NCI-H524 treated with DMSO at 0.1 percent for 48 hours (cell line): ENCODE measurements at places on chromosomes 7 and 10.

- no peak for DNase-seq
Measured at GRCh38 chr10:129402459-129402858, 64.6 kb upstream of the MGMT start.

DNA sequence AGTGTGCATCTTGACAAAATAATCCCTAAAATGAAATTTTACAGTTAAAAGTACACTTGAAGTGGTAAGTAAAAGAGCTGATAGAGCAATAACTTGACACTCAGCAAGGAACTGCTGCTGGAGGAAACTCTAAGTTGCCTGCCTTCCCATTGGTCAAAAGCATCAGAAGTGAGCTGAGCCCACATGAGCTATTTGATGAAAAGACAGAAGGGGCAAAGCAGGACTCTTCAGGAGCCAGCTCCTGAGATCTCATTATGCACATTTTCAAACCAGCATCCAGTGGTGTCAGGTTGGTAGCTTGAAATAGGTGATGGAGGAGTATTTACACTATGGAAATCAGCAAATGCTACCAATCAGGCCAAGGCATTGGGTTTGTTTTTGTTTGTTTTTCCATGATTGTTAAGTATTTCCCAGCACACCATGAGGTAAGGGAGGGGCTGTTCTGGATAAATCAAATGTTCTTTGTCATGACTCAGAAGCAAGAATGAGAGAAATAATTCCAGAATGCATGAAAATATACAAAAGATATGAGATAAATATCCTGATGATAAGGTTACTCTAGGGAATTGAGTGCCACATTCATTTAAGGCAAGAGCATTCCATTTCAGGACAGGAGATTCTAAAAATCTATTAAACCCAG lies 316.6 kb downstream of the SNX13 start:
- no peak for DNase-seq

DNA sequence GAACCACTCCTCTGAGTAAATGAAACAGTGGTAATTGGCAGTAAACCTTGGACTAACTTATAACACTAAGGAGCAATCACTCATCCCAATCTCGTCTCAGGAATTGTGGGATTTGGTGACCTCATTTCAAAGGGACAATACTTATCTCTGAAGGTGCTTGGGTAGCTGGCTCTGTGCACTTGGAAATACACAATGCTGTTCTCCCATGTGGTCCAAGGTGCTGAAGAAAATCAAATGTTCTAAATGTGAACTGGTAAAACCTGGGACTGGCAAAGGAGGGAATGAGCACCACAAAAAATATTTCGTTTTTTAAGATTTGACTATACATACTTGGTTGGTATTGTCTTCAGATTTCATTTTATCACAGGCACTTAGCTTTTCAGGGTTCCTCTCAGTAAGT lies 1193.0 kb downstream of the SORCS1 start:
- DNase-seq, result no peak

DNA sequence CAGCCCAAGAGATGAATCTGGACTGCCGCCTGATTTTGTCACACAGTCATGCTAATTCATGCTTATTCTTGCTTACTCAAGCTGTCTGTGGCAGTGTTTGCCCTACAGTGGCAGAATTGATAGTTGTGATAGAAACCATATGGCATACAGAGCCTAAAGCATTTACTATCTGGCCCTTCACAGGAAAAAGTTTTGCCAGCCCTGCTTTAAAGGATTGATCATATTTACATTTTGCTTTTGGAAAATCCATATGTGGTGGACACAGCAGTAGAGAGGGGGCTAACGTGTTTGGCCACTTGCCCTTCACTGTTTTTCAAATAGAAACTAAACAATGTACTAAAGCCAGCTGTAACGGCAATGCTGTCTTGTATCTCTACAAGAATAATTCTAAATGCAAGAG lies 974.0 kb upstream of the GHITM start:
- no peak for DNase-seq

DNA sequence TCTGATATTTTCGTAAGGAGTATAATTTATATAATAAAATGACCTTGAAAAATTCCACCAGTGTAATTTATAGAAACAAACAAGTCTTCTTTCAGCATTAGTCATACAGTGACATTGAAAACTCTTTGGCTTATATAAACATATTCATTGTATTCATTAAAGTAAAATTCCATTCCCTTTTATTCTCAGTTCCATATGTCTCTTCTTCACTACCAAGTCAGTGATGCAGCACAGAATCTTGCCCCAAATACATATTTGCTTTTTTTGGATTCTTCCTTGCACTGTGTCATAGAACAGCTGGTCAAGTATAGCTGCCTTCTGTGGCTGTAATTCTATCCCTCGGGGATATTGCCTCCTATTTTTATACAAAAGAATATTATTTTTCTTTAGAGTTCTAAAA lies 884.5 kb upstream of the POT1 start:
- peak; percentile 62 for DNase-seq

DNA sequence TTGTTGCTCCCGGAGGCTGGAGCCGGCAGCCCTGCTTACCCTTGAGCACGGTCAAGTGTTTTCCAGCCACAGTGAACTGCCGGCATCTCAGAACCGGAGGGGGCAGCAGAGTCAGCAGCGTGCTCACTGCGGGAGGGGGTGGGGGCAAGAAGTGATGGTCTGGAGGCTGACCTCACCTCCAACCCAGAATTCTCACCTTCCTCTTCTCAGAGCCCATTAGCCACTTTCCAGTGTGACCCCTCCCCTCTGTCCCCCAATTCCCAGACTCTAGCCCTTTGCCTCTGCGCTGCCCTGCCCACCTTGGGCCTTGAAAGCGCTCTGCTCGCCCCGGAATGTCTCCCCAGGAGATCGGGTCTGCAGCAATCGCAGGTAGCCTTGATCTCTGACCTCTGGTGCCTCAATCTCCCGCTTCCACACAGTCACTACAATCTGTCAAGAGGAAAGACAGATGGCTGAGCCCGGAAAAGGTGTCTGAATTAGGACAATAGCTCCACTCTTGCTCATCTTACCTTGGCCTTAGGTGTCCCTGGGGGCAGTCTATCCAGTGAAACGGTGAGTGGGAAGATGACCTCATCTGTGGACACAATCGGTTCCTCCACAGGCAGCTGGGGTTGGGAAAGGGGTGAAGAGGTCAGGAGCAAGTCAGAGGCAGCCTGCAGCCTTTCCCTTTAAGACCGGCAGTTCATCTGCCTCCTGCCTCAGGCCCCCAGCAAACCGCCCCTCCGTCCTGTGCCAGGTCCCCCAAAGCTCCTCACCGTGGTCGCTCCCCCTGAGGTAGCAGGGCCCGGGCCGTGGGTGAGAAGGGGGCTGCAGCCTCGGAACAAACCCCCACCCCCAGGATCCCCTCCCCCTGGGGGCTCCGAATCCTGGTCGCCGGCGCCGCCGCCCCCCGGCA lies 942 bp downstream of the TRAPPC14 start:
- no peak for DNase-seq

GRCh38 chr10:100174699-100175677 lies 10.8 kb downstream of the ERLIN1 start:
- no peak for DNase-seq

GRCh38 chr10:116831790-116832189 lies 17.5 kb upstream of the ENO4 start:
- DNase-seq, result no peak

GRCh38 chr10:27660268-27660667 lies 85.4 kb downstream of the MKX start:
- no peak for DNase-seq

- DNase-seq, result no peak
Measured at GRCh38 chr7:28984217-28984616, 26.1 kb upstream of the TRIL start.

DNA sequence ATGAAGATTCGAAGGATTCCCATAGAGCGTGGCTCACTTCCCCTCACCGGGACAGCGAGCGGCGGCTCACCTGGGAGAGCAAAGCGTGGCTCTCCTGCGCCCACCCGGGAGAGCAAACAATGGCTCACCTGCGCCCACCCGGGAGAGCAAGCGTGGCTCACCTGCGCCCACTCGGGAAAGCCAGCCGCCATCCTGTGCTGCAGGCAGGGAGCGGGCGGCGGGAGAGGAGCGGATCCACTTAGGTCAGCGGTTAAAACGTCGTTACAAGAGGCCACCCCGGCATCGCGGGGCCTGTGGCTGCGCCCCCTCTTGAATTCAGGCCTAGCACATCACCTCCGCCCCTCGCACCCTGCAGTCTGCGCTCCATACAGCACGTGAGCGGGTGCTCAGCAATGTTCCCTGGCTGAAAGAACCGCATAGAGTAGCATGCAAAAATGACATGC lies 461 bp upstream of the FIGNL1 start:
- no peak for DNase-seq

DNA sequence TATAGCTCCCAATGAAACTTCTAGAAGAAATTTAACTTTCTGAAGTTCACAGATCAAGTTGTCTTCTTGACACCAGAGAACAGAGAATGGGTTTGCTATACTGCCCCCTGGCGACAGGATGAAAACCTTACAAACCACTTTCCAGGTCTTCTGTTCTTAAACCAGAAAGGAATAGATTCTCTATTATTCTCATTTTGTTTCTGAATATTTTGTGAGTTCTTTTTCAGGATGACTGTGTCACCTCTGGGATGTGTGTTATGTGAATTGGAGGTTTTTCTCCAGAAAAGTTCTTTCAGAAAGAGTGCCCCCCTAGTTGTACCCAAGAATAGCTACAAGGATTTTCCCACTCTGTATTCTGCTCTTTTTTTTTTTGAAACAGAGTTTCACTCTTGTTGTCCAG lies 6.3 kb downstream of the IFT22 start:
- no peak for DNase-seq
